ENCODE measurements at places on chromosomes 7 and 10.
A peak's percentile ranks its signal among the peaks of the same experiment; 100 is the strongest.

DNA sequence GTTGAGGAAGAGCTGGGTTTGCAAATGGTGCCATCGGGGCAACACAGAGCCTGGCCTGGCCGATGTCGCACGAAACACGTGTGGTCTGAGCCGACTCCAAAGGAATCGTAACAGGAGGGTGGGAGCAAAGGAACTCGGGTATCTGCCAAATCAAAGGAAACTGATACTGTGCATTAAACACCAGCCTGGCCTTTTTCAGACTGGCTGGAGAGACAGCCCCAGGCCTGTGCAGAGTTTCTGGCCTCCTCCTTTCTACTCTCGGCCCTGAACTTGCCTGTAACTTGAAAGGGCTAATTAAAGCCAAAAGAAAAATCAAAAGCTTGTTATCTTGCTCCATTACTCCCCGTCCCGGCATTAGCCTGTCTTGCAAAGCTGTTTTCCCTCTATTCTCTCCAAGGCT, 71.4 kb downstream of the PLXNA4 start:
- no peak for DNase-seq

DNA sequence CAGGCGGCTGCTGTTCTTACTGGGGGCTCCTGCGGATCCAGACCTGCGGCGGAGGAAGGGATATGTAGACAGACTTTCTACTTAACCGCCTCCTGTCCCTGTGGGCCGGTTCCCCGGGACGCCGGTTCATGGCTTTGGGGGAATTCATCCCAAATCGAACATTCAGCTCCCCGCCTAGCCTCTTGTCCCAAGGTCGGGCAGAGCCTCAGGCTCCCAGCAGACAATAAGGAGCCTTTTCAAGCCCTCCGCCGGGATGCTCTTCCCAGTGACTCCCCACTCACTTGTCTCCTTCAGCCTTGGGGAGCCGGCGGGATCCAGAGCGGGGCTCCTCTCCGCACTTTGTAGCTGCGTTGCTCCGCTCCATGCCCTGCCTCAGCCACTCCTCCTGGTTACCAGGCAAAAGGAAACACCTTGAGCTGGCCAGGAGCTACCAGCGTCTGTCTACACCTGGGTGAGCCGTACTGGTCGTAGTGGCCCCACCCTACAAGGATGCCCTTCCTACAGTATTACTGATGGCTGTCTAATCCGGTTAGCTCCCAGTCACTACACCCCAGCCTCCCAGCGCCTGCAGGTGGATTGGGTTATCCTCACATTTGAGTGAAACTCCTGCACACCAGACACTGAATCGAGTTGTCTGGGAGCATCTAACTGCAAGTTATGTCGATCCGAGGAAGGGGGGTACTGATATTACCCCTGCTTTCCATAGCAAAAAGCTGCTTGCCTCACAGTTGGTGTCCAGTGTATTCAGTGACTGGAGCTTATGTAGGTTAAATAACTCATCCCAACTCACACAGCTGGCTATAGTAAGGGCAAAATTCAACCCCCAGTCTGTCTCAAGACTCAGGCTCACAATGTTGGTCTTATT, at the start of gene C10orf95:
TSS of gene C10orf95 (minus strand) at position 439 of the 865 bp plus-strand sequence. CDS start 450 bp downstream, outside the sequence.
- DNase-seq: no peak

DNA sequence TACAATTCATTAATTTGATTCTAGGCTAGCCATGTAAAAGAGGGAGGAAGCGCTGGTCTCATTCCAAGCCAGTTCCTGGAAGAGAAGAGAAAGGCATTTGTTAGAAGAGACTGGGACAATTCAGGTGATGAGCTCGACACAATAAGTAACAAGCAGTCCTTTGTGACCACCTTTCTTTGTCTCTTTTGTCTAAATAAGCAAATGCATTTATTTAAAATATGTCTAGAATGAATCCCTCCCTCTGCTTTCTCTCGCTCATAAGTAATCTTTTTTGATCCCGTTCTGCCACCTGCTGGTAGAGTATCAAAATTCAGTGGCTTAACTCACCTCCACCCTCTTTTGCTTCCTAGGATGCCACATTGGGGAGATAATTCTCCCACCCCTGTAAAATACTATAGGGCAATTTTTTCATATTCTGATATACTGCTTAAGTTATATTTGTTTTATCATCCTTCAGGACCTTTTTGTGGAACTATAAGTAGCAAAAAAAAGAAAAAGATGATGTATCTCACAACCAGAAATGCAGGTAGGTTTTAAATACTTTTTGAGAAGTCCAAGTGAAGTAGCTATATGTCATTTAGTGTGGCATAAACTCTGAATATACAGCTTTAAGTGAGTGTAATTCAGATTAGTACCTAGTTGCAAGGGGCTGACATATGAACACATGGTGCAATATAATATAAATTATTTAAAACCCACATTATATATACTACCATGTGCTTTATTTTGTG, 91.5 kb downstream of the GSDME start:
- DNase-seq: peak; percentile 58

GRCh38 chr7:155581107-155581830, 34.9 kb upstream of the CNPY1 start:
- DNase-seq: no peak

GRCh38 chr7:44382459-44383265, 57.3 kb upstream of the CAMK2B start:
- DNase-seq: no peak

DNA sequence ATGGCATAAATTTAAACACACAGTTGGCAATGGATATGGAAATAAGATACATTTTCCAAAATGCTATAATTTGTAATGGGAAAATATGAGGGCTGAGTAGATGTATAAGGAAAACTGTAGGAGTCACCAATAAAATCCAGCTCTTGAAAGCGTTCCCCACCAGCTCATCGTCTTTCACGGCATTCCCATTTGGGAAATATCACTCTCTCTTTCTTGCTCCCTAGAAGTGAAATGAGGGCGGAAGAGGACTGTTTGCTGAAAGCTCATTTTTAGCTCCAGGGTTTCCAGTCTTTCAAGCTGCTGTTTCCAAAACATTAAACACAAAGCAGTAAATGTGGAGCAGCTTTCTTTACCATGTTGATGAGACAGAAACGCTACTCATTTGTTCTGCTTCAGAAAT, 104.6 kb upstream of the SFMBT2 start:
- DNase-seq: no peak

DNA sequence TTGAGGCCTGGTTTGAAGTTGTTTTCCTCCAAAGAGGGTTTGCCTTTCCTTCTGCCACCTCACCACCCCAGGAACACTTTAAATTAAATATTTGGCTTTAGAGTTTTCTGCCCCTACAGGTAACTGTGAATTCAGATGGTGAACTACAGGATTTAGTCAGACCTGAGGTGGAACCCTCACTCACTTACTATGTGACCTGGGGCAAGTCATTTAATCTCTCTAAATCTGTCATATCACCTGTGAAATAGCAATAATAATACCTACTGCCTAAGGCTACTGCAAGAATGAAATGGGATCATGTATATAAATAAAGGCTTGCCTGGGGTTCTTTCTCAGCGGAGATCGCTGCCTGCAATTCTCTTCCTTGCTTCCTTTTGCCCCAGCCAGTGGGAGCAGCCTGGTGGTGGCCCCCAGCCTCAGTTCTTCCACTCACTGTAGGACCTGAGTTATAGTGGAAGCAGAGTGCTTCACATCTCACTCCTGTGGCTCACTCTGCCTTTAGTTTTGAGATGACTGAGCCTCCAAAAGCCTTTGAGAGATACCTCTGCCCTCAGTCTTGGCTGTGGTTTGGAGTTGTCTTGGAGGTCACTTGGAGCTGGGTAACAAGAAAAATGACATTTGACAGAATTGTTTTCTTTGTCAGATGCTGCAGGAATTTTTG, 6.1 kb upstream of the ANKRD2 start:
- no peak for DNase-seq

DNA sequence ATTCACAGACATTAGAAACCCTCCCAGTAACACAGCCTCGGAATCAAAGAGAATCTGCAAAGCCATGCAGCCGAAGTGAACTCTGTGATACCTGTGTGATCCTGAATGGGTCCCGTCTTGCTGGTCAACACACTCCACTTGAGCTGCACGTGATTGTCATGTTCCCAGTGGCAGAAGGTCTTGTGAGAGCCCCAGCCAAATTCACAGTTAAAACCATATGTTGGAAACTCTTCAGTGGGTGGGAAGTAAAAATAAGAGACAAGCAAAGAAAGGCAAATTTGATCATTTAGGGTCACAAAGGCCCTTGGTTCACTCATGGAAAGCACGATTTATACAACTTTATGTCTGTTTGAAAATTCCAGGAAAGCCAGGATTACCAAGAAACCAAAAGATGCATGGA, 142.3 kb downstream of the NRP1 start:
- no peak for DNase-seq

DNA sequence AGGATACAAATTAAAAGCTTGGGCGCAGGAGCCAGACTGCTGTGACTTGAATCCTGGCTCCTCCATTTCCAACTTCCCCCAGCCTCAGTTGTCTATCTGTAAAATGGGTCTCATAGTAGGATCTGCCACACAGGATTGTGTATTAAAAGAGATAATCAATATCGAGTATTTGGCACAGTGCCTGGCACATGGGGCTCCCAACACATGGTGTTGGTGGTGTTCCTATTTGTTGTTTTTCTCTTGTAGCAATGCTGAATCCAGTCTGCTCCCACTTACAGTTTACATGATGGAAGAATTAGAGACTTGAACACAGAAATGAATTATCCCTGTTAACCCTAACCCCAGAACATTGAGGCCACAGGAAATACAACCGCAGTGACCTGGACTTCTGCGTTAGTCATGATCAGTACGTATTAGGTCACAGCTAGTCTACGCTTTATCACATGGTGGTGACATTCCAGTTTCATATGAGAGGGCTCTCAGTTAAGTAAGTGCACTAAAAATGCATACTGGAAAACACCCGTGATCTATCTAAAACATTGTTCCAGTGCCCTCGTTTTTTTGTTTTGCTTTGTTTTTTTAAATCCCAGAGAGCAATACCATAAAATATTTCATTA, 169.5 kb upstream of the KLF14 start:
- peak; percentile 8 for DNase-seq

GRCh38 chr7:97104719-97105238, 12.7 kb upstream of the SDHAF3 start:
- DNase-seq: peak; percentile 76

DNA sequence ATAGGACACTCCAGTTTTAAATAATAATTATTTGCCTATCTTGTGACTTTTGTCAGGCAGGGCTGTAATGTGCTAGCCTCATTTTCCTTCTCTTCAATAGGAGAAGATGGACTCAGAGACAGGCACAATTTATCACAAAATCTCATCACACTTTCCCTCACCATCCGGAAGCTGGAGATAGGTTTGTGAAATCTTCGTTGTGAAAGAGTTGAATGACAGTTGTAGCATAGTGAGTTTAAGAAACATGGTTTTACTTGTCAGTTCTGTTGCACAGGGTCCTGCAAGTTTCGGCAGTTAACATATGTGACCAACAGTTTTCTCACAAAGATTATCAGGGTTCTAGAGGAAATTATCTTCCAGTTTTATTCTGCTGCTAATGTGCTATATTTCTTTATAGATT, 37.7 kb upstream of the MAP3K8 start:
- no peak for DNase-seq

- no peak for DNase-seq
Measured at GRCh38 chr10:112771733-112772132, 178.3 kb upstream of the TCF7L2 start.

DNA sequence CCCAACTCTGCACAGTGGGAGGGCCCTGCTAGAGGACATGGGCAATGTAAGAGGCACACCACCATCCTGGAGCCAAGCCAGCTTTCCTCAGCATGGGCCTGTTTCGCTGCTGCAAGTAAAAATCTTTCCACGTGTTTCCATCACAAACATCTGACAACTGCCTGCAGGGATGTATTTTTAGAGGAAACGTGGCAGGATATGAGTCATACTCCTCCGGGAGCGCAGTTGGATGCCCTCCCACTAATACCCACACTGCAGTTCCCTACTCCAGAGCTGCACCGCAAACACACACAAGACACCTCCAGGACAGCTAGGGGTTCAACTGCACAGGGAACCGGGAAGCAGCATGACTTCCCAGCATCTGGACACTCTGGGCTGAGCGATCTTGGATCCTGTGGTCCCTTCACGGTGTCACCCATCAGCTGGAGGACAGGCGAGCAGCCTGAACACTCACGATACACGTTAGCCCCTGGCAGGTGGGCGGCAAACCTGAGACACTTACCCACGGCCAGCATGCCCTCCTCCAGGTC, 26.1 kb downstream of the PLAC9 start:
- DNase-seq: no peak

GRCh38 chr10:89637113-89637512, 7.9 kb downstream of the PANK1 start:
- DNase-seq: no peak

GRCh38 chr10:87090779-87091178, 3.9 kb downstream of the GLUD1 start:
- no peak for DNase-seq

DNA sequence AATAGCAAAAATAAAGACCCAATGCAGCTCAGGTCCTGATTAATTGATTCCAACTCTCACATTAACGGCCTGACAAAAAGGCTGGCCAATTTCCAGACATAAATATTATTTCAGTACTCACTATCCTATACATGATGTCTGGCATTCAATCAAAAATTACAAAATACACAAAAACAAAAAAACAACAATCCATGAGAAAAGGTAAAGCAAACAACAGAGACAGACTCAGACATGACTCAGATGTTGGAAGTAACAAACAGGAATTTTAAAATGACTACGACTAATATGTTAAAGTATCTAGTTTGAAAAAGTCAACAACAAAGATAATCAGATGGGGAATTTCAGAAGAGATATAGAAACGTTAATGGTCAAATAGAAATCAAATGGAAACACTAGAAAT, 152.8 kb downstream of the AMPH start:
- DNase-seq: no peak

DNA sequence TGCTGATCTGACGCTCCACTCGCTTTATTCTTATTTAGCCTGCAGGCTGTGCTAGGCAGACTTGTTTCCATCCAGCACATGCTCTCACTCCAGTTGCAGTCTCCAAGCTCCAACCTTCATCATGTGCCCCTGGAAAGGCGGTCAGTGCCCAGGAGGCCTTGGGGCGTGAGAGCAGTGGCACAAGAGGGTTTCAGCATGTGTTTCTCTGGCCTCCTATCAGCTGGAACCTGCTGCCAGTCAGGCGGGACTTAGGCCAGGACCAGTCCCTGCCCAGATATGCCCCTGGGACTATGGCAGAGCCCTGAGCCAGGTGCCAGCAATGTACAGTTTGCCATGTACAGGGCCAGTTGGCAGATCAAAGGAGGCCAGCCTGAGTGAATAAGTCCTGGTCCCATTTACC, 330.2 kb upstream of the FZD1 start:
- DNase-seq: no peak

All from stimulated activated CD4-positive, alpha-beta T cell treated with anti-CD3 and anti-CD28 coated beads, Interleukin-4, amount 100 ng/mL, for 24 hours (primary cell).